CD4-positive, CD25-positive, alpha-beta regulatory T cell (primary cell): ENCODE measurements at places on chromosomes 7 and 10.

- DNase-seq, result no peak
Observed at GRCh38 chr7:114622221-114622620, 207.6 kb downstream of the FOXP2 start.

DNA sequence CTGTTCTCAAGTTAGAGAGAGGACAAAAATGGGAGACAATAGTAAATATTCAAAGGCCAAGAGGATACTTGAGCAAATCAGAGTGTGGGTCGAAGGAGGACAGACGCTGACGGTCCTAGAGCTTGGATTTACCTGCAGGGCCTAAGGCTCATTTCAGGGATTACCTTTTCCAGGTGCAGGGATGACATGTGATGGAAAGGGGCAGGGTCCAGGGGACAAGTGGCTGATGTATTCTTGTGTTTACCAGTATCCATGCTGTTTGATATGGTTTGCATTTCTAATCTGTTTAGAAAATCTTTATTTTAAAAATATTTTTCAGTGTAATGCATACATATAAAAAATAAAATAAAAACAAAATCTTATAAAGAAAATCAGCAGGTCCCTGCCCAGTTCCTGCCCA lies 5.3 kb downstream of the GALNTL5 start:
- DNase-seq, result no peak

- DNase-seq, result no peak
Observed at GRCh38 chr10:114060456-114060855, 16.8 kb downstream of the ADRB1 start.

DNA sequence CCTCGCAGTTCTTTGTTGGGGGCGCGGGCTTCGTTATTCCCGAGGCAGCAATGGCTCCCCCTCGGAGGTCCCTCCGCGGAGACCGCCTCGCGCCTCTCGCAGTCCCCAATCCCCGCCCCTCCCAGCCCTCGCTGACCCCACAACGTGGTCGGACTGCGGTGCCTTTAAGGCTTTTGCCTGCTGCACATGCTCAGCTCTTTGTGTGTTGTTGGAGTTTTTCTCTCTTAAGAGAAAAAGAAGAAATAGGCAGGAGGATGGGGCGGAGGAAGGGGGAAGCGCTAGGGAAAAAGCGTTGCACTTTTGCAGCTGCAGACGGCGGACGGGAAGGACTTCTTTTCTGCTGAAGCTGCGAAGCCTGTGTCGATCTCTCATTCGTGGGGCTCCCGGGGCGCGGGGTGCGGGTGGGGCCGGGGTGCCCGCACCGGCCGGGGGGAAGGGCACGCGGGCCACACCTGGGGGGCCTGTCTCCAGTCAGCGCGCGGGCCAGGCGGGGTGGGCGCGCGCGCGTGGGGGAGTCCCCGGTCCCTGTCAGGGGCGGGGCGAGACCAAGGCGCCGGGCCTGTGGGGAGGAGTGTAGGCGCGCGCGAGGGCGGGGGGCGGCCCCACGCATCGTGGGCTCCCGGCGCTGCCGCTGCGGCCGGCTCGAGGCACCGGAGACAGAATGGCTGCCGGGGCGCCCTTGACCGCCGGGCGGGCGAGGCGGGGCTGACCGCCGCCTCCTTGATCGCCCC lies 445 bp upstream of the ATRNL1 start:
- DNase-seq, result no peak

DNA sequence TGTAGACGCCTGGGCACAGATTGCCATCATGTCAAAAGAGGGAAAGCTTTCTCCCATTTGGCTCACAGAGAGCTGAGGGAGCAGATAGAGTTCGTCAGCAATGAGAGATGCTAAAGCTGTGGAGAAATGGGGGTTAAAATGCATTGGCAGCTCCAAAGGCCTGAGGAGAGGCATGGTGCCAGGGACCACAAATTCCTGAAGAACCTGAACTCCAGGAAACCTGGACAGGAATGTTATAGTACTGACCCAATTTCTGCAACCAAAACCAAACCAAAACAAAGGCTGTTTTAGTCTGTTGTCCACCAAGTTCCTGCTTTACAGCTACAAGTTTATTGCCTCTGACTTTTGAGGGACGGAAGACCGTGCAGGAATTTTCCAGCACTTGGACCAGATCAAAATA lies 575.7 kb downstream of the REEP3 start:
- no peak for DNase-seq

DNA sequence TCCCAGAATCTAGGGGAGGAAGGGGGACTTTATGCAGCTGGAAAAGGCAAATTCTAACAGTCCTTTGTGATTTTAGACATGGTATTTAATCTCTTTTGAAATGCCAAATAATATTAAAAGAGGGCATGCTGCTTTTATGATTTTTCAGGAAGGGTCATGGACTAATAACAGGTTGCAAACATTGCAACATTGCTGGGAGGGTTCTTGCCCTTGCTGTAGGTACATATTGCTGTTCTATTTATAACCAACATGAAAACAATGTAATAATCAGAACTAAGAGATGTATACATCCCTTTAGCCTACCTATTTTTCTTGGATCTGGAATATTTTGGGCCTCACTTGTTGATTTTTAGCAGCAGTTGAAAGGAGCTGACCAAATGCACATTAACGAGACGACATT lies 411.6 kb downstream of the KCNMA1 start:
- no peak for DNase-seq

GRCh38 chr10:21926949-21927348 lies 76.6 kb downstream of the DNAJC1 start:
- DNase-seq, result no peak

DNA sequence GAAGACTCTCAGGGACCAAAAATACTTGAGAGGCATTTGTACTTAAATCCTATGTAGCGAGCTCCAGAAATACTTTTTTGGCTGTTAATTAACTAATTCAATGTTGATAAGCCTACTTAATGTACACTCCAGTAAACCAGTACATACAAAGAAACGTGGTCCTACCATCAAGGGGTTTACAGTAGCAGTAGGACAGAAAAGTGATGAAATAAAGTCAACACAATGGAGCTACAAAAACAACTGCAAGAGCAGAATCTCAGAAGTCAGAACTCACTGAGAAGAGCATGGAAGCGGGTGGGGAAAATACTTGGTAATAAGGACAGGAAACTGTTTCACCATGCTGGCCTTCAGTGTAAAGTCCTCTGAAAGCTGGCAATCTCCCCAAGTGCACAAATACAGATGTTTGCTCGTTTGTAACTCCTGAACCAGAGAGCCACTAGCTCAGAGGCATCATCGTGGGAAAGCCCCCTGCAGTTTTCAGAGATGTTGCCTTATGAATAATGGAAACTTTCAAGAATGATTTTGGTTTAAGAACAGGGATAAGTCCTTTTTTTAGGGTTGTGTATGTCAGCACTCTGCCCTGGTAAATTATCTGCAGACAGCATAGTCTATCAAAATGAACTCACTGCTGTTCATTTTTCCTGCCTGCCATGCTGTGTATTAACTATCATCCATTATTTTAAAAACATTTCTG lies 233.2 kb downstream of the SORCS1 start:
- DNase-seq, result no peak

- no peak for DNase-seq
Observed at GRCh38 chr10:63935705-63936104, 414.5 kb downstream of the REEP3 start.

DNA sequence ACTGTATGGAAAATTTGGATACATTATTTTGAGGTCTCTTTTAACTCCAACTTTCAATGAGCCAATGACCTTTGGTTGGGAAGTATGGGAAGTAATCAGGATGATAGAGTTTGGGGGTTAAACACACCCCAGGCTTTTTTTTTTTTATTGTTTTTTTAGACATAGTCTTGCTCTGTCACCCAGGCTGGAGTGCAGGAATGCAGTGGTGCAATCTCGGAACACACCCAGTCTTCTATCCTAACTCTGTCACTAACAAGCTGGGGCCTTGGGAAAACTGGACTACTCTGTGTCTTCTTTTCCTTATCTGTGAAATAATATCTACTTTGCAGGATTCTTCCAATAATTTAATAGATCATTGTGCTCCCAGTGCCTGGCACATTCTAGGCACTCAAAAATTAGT lies 37.6 kb upstream of the AGBL3 start:
- no peak for DNase-seq

- DNase-seq, result no peak
Observed at GRCh38 chr10:126584836-126585235, 85.7 kb downstream of the C10orf90 start.

GRCh38 chr7:41832941-41833340 lies 130.1 kb upstream of the INHBA start:
- no peak for DNase-seq

GRCh38 chr7:147894271-147894670 lies 696.3 kb upstream of the C7orf33 start:
- no peak for DNase-seq

DNA sequence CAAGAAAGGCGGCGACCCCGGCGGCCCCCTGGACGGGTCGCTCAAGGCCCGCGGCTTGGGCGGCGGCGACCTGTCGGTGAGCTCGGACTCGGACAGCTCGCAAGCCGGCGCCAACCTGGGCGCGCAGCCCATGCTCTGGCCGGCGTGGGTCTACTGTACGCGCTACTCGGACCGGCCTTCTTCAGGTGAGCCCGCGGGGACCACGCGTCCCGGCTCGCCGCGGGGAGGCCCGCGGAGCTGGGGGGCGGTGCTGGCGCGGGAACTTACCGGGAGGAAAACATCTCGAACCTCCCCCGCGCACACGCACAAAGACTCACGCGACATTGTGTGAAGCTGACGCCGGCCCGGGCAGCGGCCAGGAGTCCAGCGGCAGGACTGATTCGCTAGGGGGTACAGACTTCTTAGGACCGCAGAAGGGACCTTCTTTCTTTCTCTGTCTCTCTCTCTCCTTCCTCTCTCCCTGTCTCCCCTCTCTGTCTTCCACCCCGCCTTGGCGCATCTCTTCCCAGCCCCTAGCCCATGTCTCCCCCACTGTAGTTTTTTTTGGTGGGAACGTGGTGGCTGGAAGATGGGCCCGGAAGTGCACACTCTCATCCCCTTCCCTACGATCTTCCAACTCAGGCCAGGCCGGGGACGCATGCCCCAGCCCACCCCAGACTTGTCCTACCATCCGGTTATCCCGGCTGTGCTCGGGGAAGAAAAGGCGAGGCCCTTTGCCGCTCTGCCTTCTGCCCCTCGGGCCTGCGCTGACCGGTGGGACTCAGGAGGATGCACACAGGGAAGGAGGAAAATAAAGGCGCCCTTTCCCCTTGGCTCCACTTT lies 1.2 kb downstream of the EN2 start:
- no peak for DNase-seq

DNA sequence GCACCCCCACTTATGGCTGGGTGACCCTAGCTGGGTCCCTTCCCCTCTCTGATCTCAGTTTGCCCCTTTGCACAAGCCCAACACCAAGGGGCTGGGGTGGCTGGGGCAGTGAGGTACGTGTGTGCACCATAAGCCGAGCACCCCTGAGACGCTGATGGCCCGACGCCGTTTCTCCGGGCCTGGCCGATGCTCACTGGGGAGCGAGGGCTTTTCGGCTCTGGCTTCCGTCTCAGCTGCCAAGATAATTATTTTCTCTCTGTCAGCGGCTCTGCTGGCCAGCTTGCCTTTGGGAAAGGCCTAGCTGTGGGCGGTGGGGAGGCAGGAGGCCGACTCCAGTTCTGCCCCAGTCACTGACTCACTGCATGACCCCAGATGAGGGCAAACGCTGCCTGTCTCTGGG lies 91.0 kb downstream of the ZMIZ1 start:
- no peak for DNase-seq

DNA sequence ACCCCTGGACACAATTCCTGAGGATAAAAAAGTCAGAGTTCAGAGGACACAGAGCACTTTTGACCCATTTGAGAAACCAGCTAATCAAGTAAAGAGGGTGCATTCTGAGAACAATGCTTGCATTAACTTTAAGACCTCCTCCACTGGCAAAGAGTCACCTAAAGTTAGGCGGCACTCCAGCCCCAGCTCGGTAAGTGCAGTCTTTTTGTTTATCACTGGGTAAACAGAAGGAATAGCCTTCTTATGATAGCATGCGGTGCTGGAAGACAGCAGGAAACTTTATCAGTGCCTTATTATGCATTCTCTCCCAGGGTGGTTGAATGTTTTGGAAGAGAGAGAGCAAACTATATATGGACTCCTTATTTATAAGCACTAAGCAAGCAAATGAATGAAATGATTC lies 130.5 kb downstream of the CDK14 start:
- DNase-seq, result no peak

GRCh38 chr10:17238445-17239291 lies 10.6 kb downstream of the VIM start:
- DNase-seq, result no peak

DNA sequence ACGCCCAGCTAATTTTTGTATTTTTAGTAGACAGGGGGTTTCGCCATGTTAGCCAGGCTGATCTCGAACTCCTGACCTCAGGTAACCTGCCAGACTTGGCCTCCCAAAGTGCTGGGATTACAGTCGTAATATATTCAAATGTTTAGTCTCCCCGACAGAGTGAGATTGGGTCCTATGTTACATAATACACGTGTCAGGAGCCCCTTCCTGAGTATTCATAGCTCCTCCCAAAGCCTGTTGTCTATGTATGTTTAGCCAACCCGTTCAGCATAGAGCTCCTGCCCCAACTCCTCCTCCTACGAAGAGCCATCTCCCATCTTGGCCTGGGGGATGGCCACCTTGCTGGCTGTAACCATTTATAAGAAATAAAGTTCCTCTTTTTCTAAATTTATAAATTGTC lies 2.7 kb upstream of the PPP2R2D start:
- no peak for DNase-seq

GRCh38 chr10:50542871-50543270 lies 80.9 kb downstream of the SGMS1 start:
- DNase-seq, result no peak

- DNase-seq, result no peak
Observed at GRCh38 chr10:92278996-92279696, 11.7 kb downstream of the CPEB3 start.

DNA sequence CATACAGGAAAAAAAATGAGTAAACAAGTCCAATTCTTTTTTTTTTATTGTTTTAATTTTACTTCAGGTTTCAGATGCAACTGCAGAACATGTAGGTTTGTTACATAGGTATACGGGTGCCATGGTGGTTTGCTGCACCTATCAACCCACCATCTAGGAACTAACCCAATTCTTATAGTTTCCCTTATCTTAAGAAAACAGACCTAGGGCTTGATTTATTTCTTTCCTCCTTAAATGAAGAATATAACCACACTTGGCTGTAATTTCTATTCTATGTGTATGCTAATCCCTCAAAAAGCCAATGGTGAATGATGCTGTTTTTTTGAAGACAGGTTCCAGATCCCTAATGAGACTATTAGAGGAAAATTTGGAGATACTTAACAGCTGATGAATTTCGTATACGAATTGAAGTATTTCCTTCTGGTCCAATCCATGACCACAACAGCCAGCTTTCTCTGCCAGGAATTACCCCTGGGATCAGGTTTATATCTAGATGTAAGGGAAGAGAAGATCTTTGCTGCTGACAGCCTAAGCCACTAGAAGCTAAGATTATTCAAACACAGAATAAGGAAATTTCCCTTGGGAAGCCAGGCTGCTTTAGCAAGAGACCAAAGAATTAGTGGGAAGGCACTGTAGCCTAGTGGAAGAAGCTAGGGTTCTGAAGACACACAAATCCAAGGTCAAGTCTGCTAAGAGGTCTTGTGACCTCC lies 115.8 kb downstream of the INHBA start:
- no peak for DNase-seq

DNA sequence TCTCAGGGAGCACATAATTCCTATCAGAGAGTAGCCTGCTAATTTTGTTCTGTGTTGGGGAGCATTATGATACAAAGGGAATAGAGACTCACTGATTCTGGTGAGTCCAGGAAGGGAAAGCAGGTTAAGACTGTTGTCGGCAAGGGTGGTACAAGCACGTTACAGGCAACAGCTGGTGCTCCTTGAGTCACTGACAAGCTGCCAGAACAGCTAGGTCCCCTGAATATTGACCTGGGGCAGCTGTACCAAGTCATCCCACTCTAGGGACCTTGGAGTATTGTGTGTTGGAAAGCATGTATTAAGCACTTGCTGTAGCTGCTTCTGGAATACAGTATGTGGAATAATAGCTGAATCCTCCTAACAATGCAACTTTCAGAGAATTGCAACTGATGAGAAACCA lies 37.0 kb upstream of the GLCCI1 start:
- DNase-seq, result no peak
